ENCODE measurements at places on chromosomes 7 and 10. TPM values are rescaled to one million over a fixed set of nuclear protein-coding genes. Genes with fewer than 3 reads are reported as not detected.

CRYGN gene
- not detected for total RNA-seq

WDFY4 gene
- total RNA-seq = 1.7 TPM

GRID1 gene
- total RNA-seq = 15.8 TPM

MALRD1 gene
- total RNA-seq = 2.3 TPM

GPR37 gene
- total RNA-seq = 10.7 TPM

UCN3 gene
- total RNA-seq = 0.27 TPM

TDRD1 gene
- 0.45 TPM for total RNA-seq

Data from cerebellum (tissue), 4 donors.